ENCODE measurements at places on chromosomes 13 and 19.

GRCh38 chr13:85853901-85854663 lies 54.9 kb upstream of the SLITRK6 start:
- no peak for DNase-seq

DNA sequence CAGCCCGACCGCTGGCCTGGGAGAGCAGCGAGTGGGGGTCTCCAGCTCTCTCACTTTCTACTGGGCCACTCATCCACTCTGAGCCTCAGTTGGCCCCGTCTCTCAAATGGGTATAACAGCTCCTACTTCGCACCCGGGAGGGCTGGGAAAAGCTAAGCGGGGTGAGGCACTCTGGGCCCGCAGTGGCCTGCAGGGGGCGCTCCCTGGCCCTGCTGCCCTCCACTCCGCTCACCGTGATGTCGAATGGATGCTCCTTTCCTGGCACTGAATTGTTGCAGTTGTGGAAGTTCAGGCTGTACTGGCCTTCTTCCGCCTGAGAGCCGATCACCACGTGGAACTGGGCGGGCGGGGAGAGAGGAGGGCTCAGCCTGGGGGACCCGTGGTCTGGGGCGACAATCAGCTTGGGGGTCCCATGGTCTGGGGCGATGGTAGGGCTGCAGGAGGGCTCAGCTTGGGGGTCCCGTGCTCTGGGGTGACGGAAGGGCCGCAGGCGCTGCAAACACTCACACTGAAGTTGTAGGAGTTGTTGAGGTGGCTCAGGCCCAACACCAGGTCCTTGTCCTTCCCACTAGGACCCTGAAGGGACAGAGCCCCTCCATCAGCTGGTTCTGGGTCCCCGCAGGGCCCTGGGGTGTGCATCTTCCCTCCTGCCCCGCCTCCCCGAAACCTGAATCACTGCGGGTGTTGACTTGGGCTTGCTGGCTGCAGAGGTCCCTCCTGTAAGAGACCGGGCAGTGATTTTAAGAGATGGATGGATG lies 3.9 kb downstream of the GPR108 start:
- DNase-seq, result no peak

GRCh38 chr19:53978975-53979801 lies 12.2 kb upstream of the CACNG6 start:
- DNase-seq, result no peak

GRCh38 chr19:11982526-11982925 lies 17.7 kb downstream of the ZNF763 start:
- DNase-seq, result no peak

GRCh38 chr13:93356469-93356868 lies 129.9 kb downstream of the GPC6 start:
- DNase-seq, result no peak

Data from central memory CD4-positive, alpha-beta T cell (primary cell).